ENCODE measurements at places on chromosomes 11 and 22.

DNA sequence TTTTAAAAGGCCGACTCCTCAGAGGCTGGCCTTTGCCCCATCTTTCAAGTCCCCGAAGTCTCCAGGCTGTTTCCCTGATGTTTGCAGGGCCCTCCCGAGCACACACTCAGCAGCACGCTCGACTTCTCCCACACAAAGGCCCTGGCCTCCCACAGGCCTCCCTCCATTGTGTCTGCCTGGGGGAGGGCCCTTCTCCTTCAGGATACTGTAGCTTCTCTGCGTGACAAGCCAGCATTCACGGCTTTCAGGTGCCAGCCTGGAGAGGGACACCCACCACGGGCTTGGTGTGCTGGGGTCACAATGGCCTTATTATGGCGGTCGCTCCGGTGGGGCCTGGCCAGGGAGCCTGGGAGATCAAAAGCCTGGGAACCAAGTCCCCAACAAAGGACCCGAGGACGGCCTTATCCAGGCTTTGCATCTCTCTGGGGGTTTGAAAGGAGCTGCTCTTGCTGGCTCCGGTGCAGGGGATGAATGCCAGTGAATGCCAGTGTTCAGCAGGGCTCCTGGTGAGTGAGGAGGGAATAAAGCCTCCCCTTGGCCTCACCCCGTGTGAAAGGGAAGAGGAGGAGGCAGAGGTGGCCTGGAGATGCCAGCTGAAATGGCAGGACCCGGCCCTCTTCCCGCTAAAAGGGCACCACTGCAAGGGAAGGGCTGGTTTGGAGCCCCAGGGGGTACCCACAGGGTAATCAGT, 55.0 kb downstream of the TRAF6 start:
- no peak for DNase-seq

- no peak for DNase-seq
These were observed 5.6 kb downstream of the LIPT2 start for GRCh38 chr11:74487875-74488274.

- DNase-seq = no peak
These were observed 14.9 kb downstream of the SLC25A18 start for GRCh38 chr22:17578136-17578754.

GRCh38 chr11:68314203-68315170, 2.1 kb downstream of the LRP5 start:
- DNase-seq = no peak

DNA sequence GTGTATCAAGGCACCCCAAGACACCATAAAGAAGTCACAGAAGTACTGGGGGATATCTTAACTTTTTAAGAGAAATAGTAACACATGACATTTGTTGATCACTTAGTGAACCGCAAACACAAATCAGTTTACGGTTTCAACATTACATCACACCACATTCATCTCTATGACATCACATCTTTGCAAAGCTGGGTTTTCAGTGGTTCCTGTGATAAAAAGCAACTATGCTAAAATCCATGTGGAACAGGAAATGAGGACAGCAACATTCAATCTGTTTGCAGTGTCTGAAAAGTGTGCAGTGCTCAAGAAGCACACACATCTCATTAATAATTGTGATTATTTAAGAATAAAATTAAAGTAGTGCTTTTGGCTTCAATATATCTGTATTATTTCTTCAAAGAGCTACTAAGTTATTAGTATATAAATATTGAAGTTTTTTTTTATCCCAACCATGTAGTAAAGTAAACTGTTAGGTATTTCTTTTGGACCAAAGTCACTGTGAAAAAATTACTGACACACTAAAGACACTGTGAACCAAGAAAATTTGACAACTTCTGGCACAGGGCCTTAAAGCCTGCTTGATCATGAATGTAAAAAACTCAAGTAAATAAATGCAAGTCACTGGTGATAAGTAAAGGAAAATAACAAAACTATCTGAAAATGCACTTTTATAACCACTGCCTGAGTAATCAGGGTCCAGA, 156.0 kb upstream of the SOX6 start:
- no peak for DNase-seq

- DNase-seq = no peak
These were observed at the start of gene KCNE3 for GRCh38 chr11:74466916-74467885. TSS of gene KCNE3 (minus strand) at chr11:74467549. CDS start at chr11:74457563, 9,986 bp downstream.

- DNase-seq = no peak
These were observed 66.6 kb upstream of the RDX start for GRCh38 chr11:110362971-110363509.

DNA sequence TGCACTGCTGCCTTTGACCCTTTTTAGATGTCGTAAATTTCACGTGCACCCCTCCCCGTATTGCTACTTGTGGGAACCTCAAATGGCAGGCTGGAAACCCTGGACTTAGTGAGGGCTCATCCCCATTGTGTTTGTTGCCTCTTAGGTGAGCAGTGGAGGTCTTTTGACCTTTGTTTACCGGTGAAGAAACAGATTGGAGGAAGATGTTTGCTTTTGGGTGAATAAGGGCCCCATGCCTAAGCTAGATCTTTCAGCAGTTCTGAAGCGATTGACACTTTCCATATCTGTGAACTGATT, 782 bp downstream of the SMARCB1 start:
- no peak for DNase-seq

- no peak for DNase-seq
These were observed 2.8 kb upstream of the KCNJ5 start for GRCh38 chr11:128888034-128888985.
